NCI-H1436 (cell line): ENCODE measurements at places on chromosomes 4 and X.
A peak's percentile ranks its signal among the peaks of the same experiment; 100 is the strongest.

DNA sequence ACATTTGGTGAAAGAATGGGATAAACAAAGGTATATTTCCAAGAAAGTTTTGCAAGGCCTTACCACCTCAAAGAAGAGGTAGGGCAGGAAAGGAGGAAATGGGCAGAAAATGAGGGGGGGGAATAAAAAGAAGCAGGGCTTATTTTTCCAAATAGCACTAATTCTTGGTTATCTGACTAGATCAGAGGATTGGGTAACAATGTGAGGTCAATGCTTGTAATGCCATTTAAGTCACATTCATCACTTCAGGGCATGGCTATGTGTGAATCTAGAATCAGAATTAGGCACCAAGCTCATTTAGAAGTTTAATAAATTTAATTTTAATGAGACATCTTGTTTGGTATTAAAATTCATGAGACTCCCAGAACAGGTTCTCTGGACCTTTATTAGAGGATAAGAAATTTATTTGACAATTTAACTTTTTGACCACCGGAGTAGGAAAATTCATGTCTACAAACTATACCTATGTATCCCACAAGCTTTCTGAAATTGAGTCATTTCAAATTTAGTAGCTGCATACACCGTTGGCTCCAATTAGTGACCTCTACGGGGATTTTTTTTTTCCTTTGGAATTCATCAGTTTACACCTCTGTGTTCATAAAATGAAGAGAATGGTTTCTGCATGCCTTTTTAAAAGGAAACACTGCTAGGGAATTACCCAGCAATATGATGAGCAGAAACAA, 1.4 kb upstream of the STS start:
- DNase-seq = no peak

DNA sequence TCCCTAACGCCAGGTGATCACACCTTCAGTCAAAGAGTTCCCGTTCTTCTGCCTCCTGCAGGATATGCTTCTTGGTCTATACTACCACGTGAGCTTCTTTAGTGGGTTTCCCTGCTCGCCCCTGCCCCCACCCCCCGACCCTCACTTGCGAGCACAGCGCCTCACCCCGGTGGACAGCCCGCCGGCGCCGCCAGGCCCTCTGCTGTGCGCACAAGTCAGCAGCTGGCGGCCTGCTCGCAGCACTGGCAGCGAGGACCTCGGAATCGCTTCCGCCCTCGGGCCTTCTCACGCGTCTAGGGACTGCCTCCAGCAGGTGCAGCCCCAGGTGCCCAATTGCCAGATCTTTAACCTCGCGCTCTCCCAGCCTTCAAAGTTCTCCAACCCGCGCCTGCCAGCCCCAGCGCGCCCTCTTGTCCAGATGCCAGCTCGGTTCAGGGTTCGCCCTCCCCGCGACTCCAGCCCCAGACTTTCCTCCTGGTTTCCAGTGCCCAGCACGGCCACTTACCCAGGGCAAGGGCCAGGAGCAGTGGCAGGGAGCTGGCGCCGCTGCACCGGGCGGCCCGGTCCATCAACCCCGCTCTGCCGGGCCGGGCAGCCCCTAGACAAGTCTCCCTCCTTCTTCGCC, 454 bp downstream of the BTC start:
- DNase-seq = peak; percentile 32

DNA sequence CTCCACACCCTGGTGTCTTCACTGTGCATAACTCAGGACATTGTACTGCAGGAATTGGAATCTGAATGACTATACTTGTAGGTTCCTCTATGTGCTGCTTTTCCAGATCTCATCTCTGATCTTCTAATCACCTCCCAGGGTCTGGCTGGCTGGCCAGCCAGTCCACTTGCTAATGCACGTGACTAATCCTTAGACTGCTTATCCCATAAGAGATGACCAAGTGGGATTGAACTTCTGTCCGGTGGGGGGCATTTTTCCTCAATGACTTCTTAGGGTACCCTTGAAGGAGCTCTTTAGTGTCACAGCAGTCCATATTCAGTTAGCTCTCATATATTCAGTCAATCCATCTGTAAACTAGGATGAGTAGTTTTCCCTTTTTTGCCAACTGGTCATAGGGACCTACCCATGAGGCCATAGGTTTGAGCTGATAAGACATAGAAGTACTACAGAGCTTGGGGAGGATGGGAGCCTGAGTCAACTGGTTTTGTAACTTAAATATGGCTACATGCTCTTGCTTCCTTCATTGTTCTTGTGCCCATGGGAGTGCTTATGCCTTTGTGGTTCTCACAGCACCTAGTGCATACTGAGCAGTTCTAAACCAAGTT, 71.9 kb upstream of the WDR1 start:
- no peak for DNase-seq

- no peak for DNase-seq
Observed at GRCh38 chr4:37549041-37549440, 137.1 kb downstream of the RELL1 start.
